ENCODE measurements at places on chromosomes 12 and 14.

DNA sequence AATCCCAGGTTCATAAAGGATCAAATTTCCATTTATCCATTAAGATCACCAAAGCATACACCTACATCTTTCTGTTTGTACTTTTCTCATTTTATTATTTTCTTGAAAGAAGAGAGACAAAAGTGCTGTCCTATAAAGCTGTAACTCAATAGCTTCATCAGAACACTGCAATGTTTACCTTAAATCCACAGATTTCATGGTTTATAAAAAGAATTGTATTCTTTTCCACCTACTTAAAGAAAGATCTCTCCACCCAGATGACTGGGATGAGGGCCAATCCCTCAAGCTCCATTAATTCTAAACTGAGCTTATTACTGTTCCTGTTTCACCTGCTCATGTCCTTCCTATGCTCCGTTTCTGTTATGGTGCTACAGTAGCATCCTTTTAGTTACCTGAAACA, 470.6 kb downstream of the BCAT1 start:
- DNase-seq, result no peak

DNA sequence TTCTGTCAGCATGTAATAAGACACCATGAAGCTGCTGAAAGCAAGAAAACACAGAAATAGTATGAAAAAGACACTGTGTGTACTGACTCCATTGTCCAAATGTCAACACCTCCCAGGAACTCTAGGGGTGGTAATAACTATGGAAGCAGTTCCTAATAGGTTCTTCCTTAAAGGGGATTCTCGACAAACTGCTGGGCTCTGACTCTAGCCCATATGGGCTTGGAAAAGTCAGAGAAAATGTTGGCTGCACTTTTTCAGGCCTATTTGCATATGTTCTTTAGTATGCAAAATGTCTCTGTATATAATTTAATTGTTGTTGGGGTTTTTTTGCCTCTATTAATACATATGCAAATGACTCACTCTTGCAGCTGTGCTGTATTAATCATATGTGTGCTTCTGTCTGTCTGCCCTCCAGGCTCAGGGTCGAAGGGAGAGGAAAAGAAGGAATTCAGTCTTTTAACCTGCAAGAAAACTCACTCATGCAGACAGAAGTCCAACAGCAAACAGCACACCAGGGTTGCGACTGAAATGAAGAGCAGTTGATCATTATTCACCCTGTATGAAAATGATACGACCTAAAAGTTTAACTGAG, 317.6 kb downstream of the SOX5 start:
- no peak for DNase-seq

GRCh38 chr14:32513571-32514009, 184.5 kb downstream of the AKAP6 start:
- DNase-seq, result peak; percentile 31

- DNase-seq, result no peak
These were observed 89.8 kb downstream of the B4GALNT3 start for GRCh38 chr12:549476-550082.

- DNase-seq, result no peak
These were observed 49.7 kb downstream of the DDX51 start for GRCh38 chr12:132094269-132094891.
